Ammon's horn (tissue), 1 donor: ENCODE measurements at places on chromosomes 5 and 9.
A peak's percentile ranks its signal among the peaks of the same experiment; 100 is the strongest.

- peak; percentile 92 for DNase-seq
These were observed at the start of gene SELENOP for GRCh38 chr5:42811591-42812446. Gene SELENOP, minus strand, starts transcription at chr5:42811892. Its CDS starts 3,539 bp downstream, at chr5:42808353.

DNA sequence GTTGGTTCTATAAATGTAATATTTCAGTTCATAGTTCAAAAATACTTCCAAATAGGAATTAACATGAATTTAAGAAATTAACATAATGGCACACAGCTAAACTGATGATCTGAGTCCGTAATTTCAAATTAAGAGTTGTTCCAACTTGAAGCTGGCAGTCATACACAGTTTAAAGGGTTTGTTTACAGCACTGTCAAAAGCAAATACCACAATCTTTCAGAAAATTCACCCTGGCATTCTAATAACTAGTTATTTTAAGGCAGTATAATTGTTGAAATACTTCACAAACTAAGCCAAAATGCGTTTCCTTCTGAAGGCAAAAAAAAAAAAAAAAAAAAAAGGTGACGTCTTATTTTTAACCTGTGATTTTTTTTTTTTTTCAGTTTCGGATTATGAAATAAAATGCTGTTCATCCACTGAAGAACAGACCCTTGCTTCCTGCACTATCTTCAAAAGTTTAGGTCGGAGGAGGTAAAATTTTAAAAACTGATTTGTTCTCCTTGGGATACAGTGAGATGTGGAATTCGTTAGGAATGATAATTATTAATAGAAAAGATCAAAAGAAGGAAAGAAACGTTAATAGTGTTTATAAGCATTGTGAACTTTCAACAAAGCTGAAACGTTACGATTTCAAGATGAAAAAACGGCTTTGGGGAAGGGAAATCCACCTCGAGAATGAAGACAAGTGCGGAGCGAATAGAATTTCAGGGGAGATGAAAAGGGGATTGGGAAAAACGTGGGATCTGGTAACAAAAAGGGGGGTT lies 850 bp downstream of the IL6ST start:
- no peak for DNase-seq

DNA sequence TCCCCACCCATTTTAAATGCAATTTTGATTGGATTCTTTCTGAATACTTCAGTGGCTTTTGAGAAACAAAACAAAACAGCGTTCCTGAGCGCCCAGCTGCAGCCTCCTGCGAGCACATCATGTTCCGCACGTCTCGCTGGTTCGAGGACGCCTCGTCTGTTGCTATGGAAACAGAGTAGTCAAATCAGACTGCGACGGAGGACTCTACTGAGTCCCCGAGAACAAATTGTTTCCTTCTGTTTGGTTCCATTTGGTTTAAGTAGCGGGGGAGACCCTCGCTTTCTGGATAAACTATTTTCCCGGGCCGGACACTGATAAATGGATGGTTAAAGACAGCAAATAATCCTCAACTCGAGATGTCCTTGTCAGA lies 69.0 kb downstream of the SLC28A3 start:
- peak; percentile 87 for DNase-seq

GRCh38 chr9:69946800-69947437 lies 96.7 kb upstream of the MAMDC2 start:
- no peak for DNase-seq

- DNase-seq, result peak; percentile 39
These were observed 16.9 kb upstream of the ZDHHC11B start for GRCh38 chr5:801472-801871.

- DNase-seq, result no peak
These were observed 2.0 kb upstream of the CEP72 start for GRCh38 chr5:610011-610743.
